Fibroblast of skin of back (primary cell): ENCODE measurements at places on chromosomes 4 and X.

DNA sequence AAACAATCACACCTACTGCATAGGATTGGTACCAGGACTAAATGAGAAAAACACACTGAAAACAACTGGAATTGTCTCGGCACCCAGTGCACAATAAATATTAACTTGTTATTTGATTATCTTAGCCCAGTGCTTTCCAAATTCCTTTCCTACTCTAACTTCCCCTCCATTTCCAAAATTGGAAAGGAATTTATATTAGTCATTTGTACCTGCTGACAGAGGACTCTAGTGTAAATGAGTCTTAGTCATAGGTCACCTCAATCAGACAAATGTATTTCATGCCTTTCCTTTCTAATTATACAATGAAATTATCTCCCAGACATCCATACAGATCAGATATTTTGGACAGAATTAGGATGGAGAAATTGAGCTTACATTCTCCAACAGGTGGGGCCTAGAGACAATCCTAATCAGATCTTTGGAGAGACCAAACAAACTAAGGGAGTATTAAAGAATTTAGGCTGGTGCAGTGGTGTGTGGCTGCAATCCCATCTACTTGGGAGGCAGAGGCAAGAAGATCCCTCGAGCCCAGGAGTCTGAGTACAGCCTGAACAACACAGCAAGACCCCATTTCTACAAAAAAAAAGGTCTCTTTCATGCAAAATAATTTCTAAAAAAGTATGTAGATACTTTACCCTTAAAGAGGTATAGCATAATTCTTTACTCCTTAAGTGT is 10.1 kb downstream of the SH3D19 start:
- DNase-seq = no peak

DNA sequence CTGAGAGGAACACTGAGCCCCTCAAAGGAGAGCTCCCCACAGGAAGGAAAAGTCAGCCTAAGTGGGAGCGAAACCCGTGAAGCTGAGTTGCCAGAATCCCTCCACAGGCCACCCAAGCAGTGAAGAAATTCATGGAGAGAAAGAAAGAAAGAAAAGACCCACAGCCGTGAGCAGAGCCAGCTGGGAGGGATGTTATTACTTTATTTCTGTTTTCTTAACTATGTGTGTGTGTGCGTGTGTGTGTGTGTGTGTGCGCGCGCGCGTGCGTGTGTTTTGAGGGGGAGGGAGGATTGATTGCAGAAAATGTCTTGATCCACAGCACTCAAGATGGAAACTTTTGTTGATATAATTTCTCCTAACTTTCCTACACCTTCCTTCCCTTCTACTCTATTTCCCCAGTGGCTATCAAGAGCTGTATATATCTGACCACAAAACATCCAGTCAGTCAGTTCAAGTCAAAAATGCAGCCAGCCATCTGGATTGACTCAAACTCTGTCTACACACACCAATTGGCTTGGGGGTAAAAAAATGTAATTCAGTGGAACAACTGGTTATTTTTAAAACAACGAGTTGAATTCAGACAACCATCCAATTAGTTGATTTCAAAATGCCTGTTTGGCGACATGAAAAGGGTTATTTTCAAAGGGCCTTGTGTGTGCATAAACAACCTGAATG is 13.8 kb upstream of the GPC3 start:
- peak; percentile 27 for DNase-seq

DNA sequence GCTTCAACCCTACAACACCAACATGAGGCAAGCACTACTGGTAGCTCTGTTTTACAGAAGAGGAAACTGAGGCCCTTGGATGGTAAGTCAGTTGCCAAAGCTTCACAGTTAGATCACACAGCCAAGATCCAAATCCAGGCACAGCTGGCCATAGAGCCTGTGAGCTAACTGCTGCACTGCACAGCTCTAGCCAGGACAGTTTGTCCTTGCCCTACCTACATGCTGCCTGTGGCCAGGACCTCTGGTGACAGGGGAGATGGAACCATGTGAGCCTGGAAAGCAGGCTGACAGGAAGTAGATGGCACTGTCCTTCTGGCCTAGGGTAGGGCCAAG is 257.8 kb downstream of the FBXW7 start:
- DNase-seq = no peak

GRCh38 chr4:65738134-65738533 is 67.8 kb upstream of the EPHA5 start:
- DNase-seq = no peak

- no peak for DNase-seq
These were observed 187.6 kb downstream of the CBR4 start for GRCh38 chr4:168822481-168822880.

DNA sequence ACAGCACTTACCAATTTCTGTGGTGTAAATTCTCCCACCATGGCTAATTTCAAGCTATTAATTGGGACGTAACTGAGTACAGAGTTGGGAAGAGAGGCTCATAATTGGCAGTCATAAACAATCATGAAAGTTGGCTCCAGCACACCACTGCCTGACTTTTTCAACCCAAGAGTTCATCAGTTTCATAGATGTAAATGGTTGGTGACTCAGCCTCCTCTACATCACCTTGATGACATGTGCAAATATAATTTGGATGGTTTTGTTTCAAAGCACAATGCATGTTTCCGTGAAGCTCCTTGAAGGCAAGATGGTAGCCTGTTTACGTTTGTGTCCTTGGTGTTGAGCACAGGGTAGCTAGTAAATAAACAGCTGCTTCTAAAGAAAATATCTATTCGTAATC is 235.1 kb downstream of the LDB2 start:
- DNase-seq = no peak

- no peak for DNase-seq
These were observed 17.1 kb downstream of the FBXO8 start for GRCh38 chr4:174266416-174266815.

DNA sequence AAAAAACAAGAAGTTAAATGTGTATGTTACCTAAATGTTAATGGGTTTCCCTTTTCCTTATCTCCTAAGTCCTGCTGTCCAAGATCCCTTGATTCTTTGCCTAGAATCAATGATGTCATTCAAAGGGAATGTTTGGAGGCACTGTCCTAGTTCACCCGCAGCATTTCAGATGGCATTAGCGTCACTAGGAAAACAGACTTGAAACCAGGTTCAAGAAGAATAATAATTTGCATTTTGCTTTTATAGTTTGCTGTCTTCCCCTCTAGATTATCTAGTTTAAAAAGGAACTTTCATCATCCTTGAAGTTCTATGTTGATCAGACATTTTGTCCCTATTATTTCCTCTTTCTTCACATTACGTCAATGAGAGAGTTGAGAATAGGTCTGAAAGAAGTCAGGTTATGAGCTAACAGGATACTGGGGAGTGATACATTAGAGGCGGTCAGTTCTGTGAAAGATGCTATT is 234.1 kb upstream of the PGRMC2 start:
- DNase-seq = peak; percentile 78

- DNase-seq = no peak
These were observed 37.3 kb downstream of the TSC22D3 start for GRCh38 chrX:107738272-107738671.

GRCh38 chrX:133726211-133726630 is 259.2 kb downstream of the GPC3 start:
- DNase-seq = peak; percentile 89

DNA sequence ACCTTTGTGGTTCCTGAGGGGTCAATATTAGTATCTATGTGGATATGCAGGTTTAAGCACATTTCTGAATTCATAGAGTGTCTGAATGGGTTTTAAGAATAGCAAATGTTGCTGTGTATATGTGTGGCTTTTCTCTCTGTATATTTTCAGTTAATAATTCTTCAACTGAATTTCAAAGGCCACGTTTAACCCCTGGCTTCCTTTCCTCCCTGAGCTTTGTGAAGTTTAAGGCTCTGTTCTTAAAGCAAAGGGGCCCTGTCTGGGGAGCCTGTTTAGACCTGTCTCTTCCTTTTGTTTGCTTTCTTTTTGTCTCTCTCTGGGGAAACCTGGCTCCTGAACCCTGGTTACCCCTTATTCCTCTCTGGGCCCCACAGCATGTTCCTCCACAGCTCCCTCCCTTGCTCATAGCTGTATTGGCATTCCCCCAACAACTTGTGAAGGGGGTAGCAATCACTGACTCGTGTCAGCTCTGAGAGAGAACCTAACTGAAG is 139.1 kb downstream of the COL4A6 start:
- peak; percentile 28 for DNase-seq

- no peak for DNase-seq
These were observed 150.8 kb downstream of the NPNT start for GRCh38 chr4:106046083-106046482.

DNA sequence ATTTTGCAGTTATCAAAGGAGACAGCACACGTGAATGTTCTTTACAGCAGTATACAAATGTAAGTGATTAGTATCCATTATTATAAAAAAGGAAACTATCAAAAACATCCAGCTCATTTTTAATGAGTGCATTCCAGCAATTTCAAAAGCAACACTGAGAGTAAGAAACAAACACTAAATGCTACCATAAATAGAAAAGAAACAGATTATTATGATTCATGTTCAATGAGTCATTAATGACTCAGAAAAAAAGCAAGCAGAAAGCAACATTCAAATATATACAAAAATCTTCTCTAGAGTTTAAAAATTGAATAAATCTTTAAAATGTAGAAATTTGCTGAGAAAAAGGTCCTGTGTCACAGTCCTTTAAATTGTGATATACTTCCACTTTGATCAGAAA is 346.5 kb upstream of the FMR1 start:
- DNase-seq = peak; percentile 53

- peak; percentile 27 for DNase-seq
These were observed 23.5 kb downstream of the NDP start for GRCh38 chrX:43949669-43950068.

- DNase-seq = no peak
These were observed 70.3 kb downstream of the NSUN7 start for GRCh38 chr4:40820101-40820500.

- peak; percentile 32 for DNase-seq
These were observed 11.3 kb upstream of the ANOS1 start for GRCh38 chrX:8743126-8743732.

DNA sequence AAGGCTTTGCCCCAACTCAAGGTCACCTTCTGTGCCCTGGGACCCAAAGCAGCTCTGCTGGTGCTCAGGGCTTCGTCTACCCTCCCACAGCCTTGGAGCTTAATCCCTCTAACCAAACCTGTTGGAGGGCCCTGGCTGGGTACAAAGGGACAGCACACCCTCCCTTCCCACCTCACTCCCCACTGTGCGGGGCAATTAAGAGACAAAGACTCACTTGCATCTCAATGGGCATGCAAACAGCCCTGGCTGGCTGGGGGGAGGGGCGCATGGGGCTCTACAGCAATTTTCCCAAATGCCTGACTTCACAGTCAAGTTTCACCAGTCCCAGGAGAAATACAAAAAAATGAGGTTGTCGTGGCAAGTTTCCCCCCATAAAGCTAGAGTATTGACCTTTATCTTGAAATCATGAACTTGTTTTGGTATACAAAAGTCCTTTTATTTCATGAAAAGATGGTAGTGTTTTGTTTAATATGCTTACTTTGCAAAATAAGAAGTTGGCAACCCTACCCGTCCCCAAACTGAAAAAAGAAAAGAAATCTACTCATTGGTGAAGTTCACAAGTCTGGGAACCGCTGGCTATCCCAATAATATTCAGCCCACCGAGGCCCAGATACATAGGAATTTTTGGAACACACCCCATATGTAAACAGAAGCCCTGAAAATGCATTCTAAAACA is 4.1 kb upstream of the CD99L2 start:
- no peak for DNase-seq

DNA sequence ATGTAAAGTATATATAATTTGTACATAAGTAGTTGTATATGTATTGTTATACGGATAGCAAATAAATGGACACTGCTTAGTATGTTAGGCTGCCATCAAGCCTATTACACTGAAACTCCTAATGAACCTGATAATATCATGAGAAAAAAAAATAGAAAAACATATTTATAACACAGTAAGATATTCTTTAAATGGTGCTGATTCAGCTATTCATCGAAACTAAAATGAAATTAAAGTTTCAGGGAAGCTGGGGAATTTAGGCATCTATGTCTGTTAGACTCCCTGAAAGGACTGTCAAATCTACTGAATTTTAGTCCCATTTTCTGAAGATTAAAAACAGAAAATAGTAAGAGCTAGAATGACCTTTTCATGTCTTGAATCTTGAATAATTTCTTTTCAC is 647.1 kb upstream of the PABPC4L start:
- no peak for DNase-seq

- peak; percentile 37 for DNase-seq
These were observed 11.8 kb upstream of the CLDN24 start for GRCh38 chr4:183333983-183334382.

GRCh38 chrX:18828832-18829404 is 121.5 kb downstream of the PPEF1 start:
- peak; percentile 35 for DNase-seq
